CD4-positive, alpha-beta memory T cell (primary cell): ENCODE measurements at places on chromosomes 7 and 10.

DNA sequence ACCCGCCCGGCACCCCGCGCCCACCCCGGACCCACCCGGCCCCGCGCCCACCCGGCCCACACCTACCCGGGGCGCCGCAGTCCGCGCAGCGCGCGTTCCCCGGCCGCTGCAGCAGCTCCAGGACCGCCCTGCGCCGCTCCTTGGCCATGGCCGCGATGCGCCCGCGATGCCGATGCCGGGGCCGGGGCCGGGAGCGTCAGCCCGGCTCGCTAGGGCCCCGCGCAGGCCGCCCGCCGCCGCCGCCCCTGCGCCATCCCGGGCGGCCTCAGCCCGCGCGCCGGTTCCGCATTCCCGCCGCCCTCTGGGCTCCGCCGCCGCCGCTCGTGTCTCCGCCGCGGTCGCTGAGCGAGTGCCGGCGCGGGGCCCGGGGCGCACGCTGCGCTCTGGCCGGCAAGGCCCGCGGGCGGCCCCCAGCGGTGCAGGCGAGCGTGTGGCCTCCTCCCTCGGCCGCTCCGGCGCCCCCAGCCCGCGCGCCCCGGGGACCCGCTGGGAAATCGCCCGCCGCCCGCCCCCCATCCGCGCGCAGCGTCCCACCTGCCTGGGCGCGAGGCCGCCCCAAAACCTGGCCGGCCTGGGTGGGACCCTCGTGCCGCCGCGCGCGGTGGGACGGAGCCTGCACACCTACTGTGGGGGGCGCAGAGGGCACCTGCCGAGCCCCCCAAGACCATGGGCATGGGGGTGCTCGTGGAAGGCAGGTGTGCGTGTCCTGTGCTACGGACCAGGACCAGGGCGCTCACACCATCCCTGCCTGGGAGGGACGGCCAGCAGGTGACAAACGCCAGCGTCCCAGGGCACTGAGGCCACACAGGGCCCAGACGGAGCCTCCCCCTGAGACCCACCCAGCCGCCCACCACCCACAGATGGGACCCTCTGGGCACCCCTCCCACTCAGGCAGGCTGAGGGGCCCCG, at the start of gene ADAP1:
Gene ADAP1 (minus strand): TSS at position 351 of the 909 bp plus-strand sequence. CDS start 203 bp downstream, at position 148.
- DNase-seq, result peak; percentile 55

GRCh38 chr7:154837622-154838021, 165.3 kb downstream of the PAXIP1 start:
- no peak for DNase-seq

DNA sequence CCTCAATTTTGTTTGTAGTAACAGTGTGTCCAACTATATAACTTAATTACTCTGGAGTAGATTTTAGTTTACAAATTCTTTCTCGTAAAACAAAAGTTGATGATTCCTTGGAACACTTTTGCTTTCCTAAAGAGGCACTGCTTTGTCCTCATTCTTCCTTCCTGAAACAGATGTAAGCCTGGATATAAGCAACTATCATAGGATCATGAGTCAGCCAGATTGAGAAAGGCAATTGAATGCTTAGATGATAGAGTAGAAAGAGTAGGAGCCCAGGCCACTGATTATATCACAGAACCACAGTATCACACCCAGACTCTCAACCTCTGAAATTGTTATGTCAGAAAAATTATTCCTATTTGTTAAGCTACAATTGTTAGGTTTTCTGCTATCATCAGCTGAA, 69.9 kb downstream of the TMEM106B start:
- no peak for DNase-seq

GRCh38 chr7:31890198-31890597, 180.0 kb downstream of the PDE1C start:
- no peak for DNase-seq

GRCh38 chr7:11294965-11295364, 321.3 kb downstream of the PHF14 start:
- DNase-seq, result no peak

DNA sequence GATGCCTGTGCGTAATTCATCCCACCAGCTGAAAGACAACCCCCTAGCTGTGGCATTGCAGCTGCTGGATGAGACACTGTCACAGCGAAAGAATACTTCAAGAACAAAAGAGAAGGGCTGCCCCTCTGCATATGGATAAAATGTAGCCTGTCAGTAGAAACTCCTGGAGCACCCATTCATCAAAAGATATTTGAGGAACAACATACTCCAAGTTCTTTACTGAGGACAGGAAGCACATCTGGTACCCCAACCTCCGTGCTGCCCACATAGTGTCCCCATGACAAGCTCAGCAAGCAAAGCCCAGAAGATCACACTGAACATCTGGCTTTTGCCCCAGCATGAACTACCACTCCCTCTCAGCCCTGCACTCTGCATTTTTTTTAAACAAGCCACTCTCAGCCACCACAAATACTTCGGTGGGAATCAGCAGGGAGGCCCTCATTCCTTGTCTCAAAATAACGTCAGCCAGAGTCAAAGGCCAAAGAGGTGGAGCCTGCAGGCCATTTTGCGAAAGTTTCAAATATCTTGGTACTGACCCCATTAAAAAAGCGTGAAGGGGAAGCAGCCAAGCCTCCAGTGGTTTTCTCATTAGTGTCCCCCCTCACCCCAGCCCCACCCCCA, 1.7 kb downstream of the CREB3L2 start:
- no peak for DNase-seq

DNA sequence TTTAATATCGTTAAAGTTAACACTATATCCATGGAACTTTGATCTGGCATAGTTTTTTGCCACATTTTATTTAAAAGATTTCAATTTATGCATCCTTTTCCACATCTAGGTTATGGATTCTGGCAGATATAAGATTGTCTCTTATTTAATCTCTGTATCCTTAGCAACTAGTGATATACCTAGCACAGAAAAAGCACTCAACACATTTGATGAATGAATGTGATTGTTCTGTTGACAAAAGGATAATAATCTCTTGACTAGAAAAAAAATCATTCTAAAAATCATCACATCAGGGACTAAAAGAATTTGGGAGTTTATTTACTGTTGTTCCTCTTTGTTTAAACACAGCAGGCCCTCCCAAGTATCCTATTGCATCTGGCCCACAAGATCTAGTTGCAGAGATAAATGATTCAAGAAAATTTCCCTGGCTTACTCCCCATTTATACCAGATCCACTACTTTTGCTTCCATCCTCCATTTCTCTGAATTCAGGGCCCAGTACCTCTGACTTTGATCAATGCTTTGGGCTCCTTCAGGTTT, 84.0 kb upstream of the C1GALT1 start:
- no peak for DNase-seq

DNA sequence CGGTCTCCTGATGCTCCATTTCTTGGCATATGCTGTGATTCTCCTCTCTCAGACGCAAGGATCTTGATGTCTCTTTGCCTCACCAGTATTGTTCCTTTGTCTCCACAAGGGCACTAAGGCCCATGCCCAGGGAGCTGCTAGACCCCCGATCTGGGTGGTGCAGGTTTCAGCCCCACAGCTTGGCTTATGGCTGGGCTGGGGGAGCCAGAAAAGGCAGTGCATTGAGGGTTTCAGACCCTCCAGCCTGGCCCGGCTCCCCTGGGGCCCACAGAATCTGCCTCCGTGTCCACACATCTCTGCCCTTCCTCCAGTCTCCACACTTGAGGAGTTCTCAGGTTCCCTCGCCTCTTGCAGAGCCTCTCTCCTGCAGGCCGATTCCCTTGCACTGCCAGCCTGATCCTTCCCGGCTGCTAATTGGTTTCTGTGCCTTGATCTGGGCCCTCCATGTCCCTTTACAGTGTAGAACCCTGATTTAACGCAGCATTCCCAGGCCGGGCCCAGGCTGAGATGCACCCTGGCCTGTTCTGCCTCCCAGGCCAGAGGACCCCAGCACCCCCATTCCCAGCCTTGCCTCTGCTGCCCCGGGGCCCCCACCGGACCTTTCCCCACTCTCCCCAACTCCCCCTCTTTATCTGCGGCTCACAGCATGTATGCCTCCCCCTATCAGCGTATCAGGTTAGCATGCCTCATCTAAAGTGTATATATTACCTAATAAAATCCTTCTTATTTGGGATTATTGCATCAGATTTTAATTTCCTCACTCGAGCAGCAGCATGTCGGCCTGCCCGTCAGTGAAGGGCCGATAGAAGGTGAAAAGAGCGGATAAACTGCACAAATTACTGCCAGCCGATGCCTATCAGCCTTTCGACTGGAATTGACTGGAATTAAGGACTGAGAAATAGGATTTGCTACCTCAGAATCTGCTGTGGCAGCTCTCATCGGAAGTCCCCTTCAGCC, 145.7 kb downstream of the C10orf105 start:
- no peak for DNase-seq

GRCh38 chr7:131087756-131088658, 239.7 kb upstream of the MKLN1 start:
- no peak for DNase-seq

- no peak for DNase-seq
These were observed 65.2 kb upstream of the EMX2 start for GRCh38 chr10:117477211-117477947.

- no peak for DNase-seq
These were observed 44.2 kb downstream of the GLRX3 start for GRCh38 chr10:130180416-130180815.

DNA sequence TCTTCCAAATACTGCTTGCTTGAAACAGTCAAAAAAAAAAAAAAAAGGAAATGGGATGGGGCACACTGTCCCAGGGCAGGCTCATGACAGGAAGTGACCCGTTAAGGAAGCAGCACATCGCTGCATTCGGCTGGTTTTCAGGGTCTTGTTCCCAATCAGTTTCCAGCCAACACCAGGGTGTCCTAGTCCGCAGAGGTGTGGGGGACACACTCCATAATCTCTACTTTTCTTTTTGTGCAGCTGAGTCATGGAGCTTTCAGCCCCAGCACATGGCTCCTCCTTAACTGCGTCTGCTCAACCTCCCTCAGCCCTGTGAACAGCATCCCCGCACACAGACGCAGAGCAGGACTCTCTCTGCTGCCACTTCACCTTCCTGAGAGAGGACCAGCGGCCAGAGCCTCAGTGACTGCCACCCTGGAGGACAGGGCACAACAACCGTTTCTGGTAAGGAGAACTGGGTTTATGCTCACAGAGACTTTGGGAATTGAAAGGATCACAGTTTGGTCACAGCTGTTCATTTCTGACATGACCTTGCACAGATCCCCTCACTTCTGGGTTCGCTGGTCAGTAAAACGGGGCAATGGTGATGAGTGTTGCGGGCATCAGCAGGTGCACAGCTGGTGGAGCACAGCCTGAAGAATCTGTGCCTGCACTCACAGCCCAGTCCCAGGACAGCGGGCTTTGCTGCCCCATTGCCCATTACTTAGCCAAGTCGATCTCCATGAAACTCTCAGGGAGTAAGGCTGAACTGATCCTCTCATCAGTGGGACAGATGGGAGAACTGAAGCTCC, at the start of gene GIMAP5:
Gene GIMAP5 (plus strand): TSS at position 154 of the 791 bp plus-strand sequence. CDS start 3,467 bp downstream, outside the sequence.
- DNase-seq, result peak; percentile 63

DNA sequence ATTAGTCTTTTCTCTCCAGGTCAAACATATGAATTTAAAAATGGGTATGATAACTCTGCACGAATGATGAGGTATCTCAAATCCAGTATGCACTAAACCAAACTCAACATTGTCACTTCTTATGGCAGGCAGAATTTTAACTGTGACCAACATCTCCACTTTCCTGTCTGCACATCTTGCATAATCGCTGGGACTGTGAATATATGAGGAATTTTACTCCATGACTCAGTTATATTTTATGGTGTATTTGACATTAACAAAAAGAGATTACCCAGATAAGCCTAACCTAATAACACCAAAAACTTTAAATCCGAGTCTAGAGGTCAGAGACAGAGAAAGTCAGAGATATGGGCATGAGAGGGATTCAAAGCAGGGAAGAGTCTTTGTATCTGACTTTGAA, 454.5 kb upstream of the SEMA3D start:
- no peak for DNase-seq

DNA sequence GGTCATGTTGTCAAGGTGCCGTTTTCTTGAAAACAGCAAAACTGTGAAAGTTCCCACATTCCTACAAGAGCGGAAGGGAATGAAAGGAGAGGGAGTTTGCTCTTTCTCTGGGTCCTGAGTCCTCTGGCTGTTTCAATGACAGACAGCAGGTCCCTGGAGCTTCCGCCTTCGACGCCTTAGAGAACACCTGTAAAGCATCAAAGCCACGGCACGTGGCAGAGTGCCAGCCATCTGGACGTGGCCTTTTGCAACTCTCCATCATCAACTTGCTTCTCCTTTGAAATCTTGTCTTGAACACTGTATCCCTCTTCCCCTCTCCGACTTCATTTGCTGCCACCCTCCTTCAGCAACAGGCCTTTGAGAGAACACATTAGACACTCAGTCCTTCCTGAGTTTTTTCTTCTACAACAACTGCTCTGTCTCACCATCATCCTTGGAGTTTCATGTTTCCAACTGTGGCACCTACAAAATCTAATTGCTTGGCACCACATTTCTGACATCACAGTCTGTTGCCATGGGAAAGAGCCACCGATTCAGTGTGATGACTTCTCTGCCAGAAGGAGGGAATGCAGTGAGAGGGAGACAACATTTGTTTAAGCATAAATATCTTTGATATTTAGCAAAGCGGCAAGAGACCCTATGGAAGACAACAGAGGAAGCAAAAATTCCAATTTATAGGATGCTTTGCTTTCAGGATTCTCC, 204.9 kb upstream of the PTER start:
- no peak for DNase-seq

GRCh38 chr10:130326954-130327353, 190.8 kb downstream of the GLRX3 start:
- DNase-seq, result no peak

DNA sequence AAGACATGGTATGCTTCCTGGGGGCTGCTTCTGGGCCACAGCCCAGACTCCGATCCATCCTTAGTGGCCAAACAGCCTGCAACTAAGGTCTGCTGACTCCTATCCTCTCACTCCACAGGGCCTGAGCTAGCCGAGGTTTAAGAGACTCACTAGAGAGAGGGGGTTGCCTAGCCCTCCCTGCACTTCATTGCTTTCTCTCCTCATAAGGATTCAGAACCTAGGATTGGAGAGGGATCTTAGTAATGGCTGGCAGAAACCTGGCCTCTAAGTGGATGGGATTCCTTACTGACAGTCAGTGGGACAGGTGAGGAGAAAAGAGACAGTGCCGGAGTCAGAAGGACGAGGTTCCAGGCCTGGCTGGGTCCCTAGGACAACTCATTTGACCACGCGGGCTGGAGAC, 8.2 kb upstream of the DDIT4 start:
- DNase-seq, result no peak

DNA sequence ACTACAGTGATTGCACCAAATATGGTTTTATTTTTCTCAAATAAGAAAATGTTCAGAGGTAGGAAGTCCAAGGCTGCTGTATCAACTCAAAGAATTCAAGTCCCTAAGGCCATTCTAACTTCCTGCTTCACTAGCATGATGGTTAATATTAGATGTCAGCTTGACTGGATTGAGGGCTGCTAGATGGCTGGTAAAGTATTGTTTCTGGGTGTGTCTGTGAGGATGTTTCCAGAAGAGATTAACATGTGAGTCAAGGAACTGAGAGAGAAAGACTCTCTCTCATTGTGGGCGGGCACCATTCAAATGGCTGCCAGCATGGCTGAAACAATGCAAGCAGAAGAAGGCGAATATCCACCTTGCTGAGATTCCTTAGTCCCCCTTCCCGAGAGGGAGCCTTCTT, 77.4 kb upstream of the NRBF2 start:
- no peak for DNase-seq

GRCh38 chr7:140476698-140477261, 2.5 kb downstream of the MKRN1 start:
- DNase-seq, result no peak
